Foreskin keratinocyte (primary cell): ENCODE measurements at places on chromosomes 6 and 20. TPM values are rescaled to one million over a fixed set of nuclear protein-coding genes. Genes with fewer than 3 reads are reported as not detected.

Gene NAPB
- 4.9 and 5.4 TPM in 2 replicates for total RNA-seq

Gene SMIM8
- 3.5 and 3.9 TPM in 2 replicates for total RNA-seq

Gene ACSS2
- total RNA-seq = 131 and 169 TPM in 2 replicates

Gene CALHM4
- total RNA-seq = 0.10 and 0.18 TPM in 2 replicates

Gene FRS3
- total RNA-seq = 2.2 and 2.6 TPM in 2 replicates

Gene EEF1A2
- 0.04 TPM in 1 of 2 replicates, not detected in the other for total RNA-seq

Gene ADAM33
- not detected in 2 replicates for total RNA-seq

Gene EFCAB8
- not detected in 2 replicates for total RNA-seq

DNA sequence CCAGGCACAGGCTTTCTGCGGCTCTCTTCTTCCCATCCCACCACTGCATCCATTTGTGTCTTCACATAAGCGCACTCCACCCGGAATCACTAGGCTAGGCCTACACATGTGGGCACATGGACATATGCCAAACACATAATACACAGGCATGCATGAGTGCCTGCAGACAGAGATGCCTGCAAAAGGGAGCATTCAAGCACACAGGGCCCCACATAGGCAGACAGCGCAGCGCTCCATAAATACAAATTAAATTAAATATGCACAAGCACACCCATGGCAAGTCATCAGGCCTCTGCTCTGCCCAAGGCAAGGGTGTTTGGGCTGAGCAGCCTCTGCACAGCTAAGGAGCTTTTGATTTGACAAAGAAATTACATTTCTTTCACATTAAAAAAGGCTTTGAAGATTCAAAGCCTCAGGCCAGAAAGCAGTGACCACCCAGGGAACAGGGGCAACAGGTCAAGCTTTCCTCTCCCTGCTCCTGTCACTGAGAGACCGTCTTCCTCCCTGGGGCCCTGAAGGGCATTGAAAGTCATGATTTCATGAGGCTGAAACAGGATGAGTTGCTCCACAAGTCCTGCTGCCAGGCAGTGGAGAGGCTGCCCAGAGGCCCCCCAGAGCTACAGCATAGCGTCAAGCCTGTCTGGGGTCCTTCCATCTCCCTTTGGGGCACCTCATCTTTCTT lies 134.2 kb upstream of the LRFN2 start:
- no peak for DNase-seq

- DNase-seq = peak; percentile 97
Observed at GRCh38 chr20:5657190-5657875, 92.9 kb upstream of the SHLD1 start.

DNA sequence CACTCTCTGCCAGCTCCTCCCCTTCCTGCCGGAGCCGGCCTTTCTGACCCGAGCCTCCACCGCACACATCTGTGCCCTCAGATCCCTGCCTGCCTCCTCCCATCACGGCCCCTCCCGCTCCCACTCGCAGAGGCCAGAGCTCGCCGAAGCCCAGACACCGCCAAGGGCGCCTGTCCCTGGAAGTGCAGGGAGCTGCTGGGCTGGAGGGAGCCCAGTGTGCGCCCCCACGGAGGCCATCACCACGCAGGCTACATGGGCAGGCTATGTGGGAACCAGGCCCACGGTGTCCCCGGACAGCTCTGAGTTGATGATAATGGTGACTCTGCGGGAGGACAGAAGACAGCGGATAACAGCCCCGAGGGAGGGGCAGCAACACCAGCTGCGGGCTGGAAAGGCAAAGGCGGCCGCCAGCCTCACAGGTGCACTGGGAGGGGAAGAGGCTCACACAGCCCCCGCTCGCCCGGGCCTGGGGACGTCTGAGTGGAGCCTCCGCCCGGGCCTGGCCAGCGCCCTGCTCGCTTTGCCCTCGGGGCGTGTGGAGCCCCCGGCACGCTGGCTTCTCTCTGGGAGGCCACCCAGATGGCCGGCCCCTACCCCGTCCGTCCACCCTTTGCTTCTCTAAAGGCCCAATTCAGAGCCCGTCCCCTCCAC lies 154.9 kb downstream of the DLL1 start:
- no peak for DNase-seq

GRCh38 chr6:38775870-38776269 lies 60.8 kb downstream of the DNAH8 start:
- peak; percentile 41 for DNase-seq

GRCh38 chr6:31614684-31615578 lies at the start of gene AIF1:
Gene AIF1, plus strand, starts transcription at chr6:31615234. Its CDS starts 96 bp downstream, at chr6:31615330.
- DNase-seq = no peak

GRCh38 chr6:43077333-43077809 lies 1.3 kb downstream of the PTK7 start:
- no peak for DNase-seq

- no peak for DNase-seq
Observed at GRCh38 chr20:43870484-43870883, 44.2 kb upstream of the TOX2 start.

GRCh38 chr6:28218312-28219248 lies 6.5 kb upstream of the ZSCAN9 start:
- DNase-seq = no peak

GRCh38 chr6:166862287-166862977 lies 93.9 kb downstream of the RNASET2 start:
- no peak for DNase-seq

DNA sequence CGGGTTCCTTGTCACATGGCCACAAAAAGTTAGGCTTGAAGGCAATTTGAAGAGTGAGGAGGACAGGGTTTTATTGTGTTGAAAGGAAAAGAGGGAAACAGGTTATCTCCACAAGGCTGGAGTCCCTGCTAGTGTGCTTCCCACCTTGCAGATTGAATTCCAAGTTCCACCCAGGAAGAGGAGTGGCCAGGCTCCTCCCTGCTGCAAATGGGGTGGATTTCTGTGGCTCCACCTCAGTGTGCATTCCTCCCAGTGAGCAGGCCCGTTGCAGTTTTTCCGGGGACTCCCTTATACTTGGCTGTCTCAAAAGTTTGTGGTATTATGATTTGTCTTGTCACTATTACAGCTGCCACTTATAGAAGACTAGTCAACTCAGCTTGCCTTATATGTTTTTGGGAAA lies 281.8 kb upstream of the PLCB4 start:
- DNase-seq = no peak

DNA sequence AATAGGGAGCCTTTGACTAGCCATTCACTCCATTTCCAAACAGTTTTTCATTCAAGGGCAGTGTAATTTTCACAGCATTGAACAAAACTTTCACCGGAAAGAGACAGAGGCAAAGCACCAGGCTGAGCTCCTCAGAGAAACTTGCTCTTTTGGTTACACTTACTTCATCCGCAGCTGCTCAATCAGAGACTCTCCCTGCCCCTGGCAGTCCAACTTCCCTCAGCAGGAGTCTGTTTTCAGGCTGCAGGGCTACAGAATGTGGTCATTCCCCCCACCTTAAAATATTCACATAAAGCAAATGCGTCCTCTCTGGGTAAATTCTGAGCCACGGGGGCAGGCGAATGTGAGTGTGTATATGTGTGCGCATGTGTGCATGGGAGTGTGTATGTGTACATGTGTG lies 70.0 kb upstream of the ZNF133 start:
- no peak for DNase-seq

GRCh38 chr6:90169374-90169773 lies 127.3 kb downstream of the BACH2 start:
- DNase-seq = no peak

GRCh38 chr6:35776364-35777215 lies at the start of gene CLPSL2:
Gene CLPSL2, plus strand, starts transcription at chr6:35776598. Its CDS starts 21 bp downstream, at chr6:35776619.
- DNase-seq = no peak

DNA sequence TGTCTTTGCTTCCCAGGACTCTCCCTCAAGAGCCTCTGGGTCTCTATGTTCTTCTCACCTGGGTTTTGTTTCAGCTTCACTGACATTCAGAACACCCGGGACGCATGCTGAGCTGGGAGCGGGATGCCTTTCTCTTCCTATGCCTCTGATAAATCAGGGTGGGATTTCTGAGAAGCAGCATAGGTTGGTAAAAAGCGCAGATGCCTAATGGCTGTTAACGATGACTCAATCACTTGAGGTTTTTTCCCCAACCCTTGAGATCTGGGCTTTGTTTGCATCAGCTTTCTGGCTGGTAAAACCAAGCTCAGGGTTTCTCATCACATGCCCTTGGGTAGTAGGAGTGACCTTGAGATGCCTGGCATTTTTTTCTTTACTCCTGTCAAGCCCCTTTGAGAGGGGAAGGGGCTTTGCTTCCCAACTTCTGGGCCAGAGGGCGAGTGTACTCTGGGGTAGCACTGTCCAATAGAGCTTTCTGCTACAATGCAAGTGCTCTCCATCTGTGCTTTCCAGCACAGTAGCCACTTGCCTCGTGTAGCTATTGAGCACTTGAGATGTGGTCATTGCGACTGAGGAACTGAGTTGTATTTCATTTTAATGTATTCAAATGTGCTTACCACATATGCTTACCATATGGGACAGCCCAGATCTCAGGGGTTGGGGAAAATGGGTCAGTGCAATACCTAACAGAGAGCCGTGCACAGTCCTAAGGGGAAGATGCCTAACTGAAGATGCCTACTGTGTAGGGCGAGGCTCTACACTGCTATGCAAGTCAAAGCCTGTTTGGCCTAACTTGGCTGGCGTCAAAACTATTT lies 69.1 kb downstream of the PPP1R14C start:
- peak; percentile 85 for DNase-seq

- no peak for DNase-seq
Observed at GRCh38 chr6:47603995-47604394, 94.4 kb upstream of the ADGRF4 start.

GRCh38 chr6:32109114-32109764 lies at the start of gene TNXB:
Gene TNXB, minus strand, starts transcription at chr6:32109338. Its CDS starts 11,140 bp downstream, at chr6:32098198.
- no peak for DNase-seq

GRCh38 chr6:26594131-26594498 lies 2.6 kb upstream of the ABT1 start:
- DNase-seq = no peak

DNA sequence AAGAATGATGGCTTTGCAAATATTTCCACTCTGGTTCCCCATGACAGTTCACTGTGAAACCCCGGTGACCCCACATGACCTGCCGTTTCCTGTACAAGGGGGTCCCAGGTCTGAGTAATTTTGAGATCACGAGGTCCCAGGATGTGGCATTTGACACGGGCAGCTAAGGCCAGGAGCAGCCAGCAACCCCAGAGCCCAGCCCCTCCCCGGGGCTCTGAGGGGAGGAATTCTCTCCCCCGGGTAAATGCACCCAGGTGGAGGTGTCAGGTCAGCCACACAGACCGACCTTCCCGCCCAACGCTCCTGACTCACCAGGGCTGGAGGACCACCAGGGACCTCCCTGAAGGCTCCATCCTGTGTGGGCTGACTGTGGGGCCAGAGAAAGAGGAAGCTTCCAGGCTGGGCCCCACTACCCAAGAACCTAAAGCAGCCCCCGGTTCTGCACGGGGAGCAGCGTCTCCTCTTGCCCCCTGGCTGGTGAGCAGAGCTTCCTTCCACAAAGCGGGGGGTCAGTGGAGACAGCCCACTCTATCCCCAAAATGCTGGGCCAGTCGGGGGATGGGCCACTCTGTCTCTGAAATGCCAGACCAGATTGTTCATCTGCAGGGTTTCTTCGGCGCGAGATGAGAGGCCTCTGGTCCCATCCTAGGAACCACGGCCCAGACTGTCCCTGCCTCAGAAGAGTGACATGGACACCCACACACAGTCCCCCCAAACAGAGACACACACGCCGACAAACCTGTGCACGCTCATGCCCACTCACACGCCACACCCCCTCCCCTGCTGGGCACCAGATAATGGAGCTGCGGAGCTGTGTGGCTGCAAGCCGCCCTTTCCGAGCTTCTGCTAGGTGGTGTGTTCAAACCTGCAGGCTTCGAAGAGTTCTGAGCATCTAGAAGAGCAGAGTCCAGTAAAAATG lies 23.4 kb upstream of the SLCO4A1 start:
- DNase-seq = no peak

DNA sequence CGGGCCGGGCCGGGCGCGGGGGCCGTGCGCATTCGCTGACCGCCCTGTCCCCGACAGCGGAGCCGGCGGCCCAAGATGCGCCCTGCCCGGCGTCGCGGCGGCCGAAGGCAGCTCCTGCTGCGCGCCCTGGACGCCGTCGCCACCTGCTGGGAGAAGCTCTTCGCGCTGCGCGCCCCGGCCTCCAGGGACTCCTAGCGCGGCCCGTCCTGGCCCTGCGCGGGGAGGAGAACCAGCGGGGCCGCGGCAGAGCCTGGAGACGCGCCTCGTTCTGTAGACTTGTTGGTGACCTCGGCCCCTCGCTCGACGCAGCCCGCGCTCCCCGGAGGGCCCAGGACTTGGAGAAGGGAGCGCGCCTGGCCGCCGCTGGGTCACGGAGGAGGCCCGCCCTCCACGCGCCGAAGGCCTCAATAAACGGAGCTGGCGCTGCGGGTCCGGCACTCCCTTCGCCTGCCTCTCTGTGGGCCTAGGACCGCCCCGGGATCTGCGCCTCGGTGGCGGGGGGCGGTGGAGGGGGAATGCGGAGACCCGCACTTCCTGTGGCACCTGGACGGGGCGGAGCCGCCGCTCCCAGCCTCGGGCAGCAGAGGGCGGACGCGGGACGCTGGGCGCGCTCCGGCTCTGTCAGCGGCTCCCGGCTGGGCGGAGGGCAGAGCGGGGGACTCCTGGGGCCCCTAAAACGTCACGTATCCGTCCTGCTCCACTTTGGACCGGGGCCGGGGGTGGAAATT lies 2.7 kb downstream of the C20orf204 start:
- peak; percentile 38 for DNase-seq

DNA sequence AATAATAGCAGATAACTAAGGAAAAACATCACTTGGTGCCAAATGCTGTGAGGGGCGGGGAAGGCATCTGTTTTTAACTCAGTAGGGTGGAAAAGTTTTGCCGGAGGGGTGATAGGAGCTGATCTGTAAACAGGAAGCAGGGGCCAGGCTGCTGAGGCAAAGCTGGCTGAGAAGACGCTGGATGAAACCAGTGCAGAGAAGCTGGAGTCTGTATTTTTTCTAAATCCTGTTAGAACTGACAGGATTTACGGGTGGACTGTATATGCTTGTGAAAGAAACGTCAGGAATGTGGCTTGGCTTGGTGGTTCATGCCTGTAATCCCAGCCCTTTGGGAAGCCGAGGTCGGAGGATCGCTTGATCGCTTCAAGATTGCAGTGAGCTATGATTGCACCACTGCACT lies 5.6 kb downstream of the PCMTD2 start:
- DNase-seq = no peak

- DNase-seq = no peak
Observed at GRCh38 chr6:155444120-155444917, 11.3 kb downstream of the NOX3 start.

GRCh38 chr20:35305682-35306556 lies 13.7 kb upstream of the FAM83C start:
- DNase-seq = peak; percentile 99

DNA sequence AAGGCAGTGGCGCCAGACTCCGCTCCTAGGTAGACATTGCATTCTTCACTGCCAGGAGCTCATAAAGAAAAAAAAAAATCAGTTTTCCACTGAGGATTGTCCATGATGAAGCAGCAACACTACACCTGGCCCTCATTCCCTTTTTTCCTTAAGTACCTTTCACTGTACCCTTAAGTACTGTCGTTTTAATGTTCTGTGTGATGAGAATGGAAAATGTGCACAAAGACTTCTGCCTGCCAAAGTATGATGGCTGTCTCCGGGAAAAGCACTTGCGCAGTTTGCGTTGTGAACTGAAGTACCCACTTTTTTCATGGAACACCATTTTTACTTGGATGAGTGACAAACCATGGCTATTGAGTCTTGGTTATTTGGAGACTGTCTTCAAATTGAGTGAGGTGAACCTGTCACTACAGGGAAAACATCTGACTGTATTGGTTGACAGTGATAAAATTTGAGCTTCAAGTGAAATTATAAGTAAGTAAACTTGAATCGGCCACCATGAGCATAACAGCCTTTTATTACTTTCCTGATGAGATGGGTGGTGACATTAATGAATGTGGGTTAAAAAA lies 104.8 kb downstream of the NCOA3 start:
- no peak for DNase-seq
